Activated T-cell treated with anti-CD3 and anti-CD28 coated beads, Interleukin-2, amount 50 U/mL, for 72 hours (primary cell): ENCODE measurements at places on chromosomes 2 and 18. TPM values are rescaled to one million over a fixed set of nuclear protein-coding genes. Genes with fewer than 3 reads are reported as not detected.
A peak's percentile ranks its signal among the peaks of the same experiment; 100 is the strongest.

DNA sequence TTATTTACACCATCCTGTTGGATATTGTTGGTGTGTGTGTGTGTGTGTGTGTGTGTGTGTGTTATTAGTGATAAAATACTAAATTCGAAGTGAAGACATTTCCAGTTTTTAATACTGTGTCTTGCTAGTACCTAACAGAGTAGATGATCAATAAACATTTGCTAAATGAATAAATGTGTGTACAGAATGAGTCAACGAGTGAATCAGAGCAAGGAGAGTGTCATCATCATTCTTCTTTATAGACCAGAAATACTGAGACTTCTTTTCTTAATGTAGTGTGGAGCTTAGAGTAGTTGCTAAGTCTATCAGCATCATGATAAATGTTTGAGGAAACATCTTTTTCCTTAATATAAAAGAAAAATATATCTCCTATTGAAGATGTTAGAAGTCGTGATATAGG, 169.7 kb upstream of the SATB2 start:
- no peaks in the 10 kb centered on the region for H3K27me3 ChIP-seq
- no peaks in the 10 kb centered on the region for H3K4me1 ChIP-seq
- no peak overlapping the region for H3K4me3 ChIP-seq
- no peaks in the 10 kb centered on the region for H3K36me3 ChIP-seq
- H3K27ac ChIP-seq, result no peak overlapping the region

DNA sequence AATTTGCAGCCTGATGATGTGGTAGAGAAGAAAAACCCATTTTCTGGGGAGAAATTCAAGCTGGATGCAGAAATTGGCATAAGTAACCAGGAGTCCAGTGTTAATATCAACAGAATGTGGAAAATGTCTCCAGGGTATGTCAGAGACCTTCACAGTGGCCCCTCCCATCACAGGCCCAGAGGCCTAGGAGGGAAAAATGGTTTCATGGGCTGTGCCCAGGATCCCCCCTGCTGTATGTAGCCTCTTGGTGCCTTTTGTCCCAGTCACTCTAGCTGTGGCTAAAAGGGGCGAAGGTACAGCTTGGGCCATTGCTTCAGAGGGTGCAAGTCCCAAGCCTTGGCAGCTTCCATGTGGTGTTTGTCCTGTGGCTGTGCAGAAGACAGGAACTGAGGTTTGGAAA, 40.2 kb downstream of the CACNB4 start:
- peaks cover 9% of the 10 kb centered on the region for H3K27me3 ChIP-seq
- no peak for DNase-seq
- H3K36me3 ChIP-seq, result no peaks in the 10 kb centered on the region
- no peaks in the 10 kb centered on the region for H3K4me1 ChIP-seq
- H3K4me3 ChIP-seq, result no peak overlapping the region

DNA sequence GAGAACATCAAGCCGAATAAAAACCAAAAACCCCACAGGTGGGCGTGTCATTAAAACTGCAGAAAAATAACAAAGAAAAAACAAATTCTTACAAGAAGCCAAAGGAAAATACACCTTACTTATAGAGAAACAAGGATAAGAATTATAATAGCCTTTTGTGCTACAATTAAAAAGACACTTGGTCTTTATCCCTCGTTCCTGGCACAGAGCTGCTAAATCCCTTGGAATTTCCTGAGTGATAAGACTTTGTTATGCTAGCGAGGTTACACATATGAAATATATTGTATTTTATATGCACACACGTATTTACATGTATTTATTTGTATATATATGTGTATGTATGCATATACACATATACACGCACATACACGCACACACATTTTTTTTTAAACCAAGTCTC, 325.3 kb upstream of the TFPI start:
- no peak overlapping the region for H3K4me3 ChIP-seq
- no peaks in the 10 kb centered on the region for H3K4me1 ChIP-seq
- DNase-seq, result no peak
- H3K27me3 ChIP-seq, result no peaks in the 10 kb centered on the region
- H3K27ac ChIP-seq, result no peak overlapping the region
- peaks cover 1% of the 10 kb centered on the region for H3K36me3 ChIP-seq

DNA sequence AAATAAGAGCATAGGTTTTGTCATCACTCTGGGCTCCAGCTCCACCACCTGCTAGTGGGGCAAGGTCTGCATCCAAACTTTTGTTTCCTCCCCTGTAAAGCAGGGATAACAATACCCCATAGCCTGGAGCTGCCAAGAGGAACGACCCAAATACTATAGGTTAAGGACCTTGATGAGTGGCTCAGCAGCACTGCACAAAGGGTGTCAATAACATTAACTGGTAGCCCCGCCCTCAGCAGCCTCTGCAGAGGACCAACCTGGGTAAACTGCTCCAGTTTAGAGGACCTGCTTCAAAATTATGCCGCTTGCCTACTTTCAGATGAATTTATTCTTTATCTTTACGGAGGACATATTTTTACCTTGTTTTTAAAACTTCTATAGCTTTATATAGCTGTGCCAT, 65.8 kb upstream of the RIOK3 start:
- H3K27me3 ChIP-seq, result no peaks in the 10 kb centered on the region
- no peak for DNase-seq
- no peak overlapping the region for H3K27ac ChIP-seq
- H3K36me3 ChIP-seq, result peaks cover 2% of the 10 kb centered on the region

DNA sequence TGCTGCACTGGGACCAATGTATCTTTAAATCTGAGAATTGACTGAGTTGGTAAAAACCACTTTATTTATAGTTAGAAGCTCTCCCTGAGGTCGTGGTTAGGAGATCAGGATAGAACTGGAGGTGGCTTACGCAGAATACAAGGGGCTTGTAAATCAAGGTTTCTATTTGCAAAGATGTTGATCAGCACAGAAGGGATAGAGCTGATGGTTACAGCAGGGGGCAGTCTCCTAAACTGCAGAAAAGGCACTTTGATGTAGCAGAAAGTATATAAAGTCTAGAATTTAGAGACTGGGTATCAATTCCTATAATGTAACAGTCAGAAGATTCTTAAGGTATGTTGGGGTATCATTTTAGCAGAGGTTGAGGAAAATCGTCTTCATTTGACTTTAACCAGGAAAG, 25.2 kb upstream of the ACVR1 start:
- no peaks in the 10 kb centered on the region for H3K27me3 ChIP-seq
- peak overlapping the region; percentile 25 for H3K27ac ChIP-seq
- H3K4me1 ChIP-seq, result peaks cover 73% of the 10 kb centered on the region
- no peak for DNase-seq

- no peak for DNase-seq
- H3K27ac ChIP-seq, result no peak overlapping the region
- H3K27me3 ChIP-seq, result no peaks in the 10 kb centered on the region
- no peaks in the 10 kb centered on the region for H3K36me3 ChIP-seq
Observed at GRCh38 chr18:56036741-56037140, 448.7 kb upstream of the TCF4 start.

DNA sequence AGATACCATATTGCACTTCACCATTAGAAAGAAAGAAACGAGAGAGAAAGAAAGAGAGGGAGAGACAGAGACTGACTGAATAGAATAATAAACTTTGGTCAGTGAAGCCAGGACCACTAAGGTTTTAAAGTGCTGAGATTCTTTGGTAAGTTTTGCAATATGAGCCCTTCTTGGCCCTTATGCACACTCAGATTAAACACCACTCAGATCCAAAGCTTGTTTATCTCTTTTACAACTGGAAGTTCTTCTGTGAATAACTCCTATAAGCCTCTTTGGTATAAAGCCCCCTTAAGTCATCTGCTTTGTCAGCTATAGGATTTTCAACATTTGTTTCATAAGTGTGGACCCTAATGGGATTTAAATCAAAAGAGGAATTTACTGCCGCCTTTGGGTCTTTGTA, 40.8 kb downstream of the PID1 start:
- no peak overlapping the region for H3K4me3 ChIP-seq
- H3K27me3 ChIP-seq, result no peaks in the 10 kb centered on the region
- no peak overlapping the region for H3K27ac ChIP-seq
- H3K36me3 ChIP-seq, result no peaks in the 10 kb centered on the region

GRCh38 chr2:96884299-96885094, 14.6 kb upstream of the SEMA4C start:
- H3K27me3 ChIP-seq, result no peaks in the 10 kb centered on the region
- H3K4me1 ChIP-seq, result no peaks in the 10 kb centered on the region
- H3K4me3 ChIP-seq, result no peak overlapping the region
- no peaks in the 10 kb centered on the region for H3K36me3 ChIP-seq
- H3K27ac ChIP-seq, result no peak overlapping the region
- DNase-seq, result no peak

DNA sequence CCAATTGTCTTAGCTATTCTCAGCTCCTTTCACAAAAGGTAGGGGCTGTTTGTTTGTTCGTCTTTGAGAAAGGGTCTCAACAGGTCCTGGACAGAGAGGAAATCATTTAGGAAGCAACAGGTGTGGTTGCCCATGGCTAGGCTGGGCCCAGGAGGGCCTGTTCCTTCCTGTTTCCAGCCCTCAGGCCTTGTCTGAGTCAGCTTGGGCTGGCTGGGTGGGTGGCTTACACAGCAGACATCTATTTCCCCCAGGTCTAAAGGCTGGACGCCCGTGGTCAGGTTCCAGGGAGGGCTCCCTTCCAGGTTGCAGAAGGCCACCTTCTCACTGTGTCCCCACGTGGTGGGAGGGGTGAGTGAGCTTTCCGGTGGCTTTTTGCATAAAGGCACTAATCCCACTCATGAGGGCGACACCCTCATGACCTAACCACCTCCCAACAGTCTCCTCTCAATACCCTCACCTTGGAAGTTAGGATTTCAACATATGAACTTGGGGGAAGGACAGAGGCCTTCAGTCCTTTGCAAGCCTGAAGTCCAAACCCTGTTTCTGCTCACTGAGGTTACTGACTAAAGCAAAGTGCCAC, 45.5 kb downstream of the ARHGEF4 start:
- DNase-seq, result no peak
- H3K27ac ChIP-seq, result no peak overlapping the region
- peaks cover 7% of the 10 kb centered on the region for H3K27me3 ChIP-seq
- no peak overlapping the region for H3K4me3 ChIP-seq
- H3K4me1 ChIP-seq, result no peaks in the 10 kb centered on the region

GRCh38 chr2:175879679-175880078, 122.4 kb downstream of the LNPK start:
- no peaks in the 10 kb centered on the region for H3K4me1 ChIP-seq
- no peak for DNase-seq
- no peaks in the 10 kb centered on the region for H3K36me3 ChIP-seq
- H3K4me3 ChIP-seq, result no peak overlapping the region
- H3K27me3 ChIP-seq, result peaks cover 25% of the 10 kb centered on the region
- no peak overlapping the region for H3K27ac ChIP-seq

DNA sequence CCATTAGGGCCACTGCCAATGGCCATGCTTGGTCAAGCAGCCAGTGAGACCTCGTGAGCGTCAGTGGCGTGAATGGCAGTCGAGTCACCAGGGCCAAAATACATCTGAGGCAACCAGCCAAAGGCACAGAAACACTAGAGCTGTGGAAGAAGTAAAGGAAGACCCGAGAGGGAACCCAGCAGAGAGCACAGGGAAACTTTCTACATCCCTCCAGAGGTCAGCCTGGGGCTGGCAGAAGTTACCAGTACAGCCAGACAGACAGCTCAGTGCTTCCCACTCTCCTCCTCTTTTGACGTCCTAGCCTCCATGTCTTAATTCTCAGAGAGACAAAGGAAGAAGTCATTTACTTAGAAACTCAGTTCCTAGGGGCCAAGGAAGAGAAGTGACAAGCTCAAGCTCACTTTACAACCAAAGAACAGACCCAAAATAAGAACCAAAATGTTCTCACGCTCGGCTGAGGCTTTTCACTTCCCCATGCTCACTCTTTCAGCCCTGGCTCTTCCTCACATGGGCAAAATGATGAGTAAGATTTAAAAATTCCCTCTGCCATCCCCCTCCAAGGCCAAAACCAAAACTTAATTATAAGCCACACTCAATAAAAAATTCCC, 8.7 kb downstream of the CYRIA start:
- no peak overlapping the region for H3K27ac ChIP-seq
- no peak for DNase-seq
- no peak overlapping the region for H3K4me3 ChIP-seq
- no peaks in the 10 kb centered on the region for H3K36me3 ChIP-seq
- peaks cover 37% of the 10 kb centered on the region for H3K27me3 ChIP-seq

DNA sequence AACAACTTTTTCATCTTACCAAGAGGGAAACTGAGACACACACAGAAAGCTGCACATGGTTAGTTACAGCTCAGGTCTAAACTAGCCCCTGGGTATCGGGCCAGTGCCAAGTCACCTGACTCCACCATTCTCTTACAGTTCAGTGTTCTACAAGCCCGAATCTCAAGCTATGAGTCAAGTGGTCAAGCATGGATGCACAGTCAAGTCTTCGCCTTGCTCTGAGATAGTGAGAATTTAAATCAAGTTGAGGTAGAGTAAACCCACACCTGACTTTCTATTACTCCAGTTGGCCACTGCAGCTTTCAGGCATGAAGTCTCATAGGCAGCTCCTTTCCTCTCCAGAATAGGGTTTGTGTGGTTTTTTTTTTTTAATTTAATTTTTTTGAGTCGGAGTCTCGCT, 34.5 kb upstream of the ARL5A start:
- DNase-seq, result no peak
- H3K4me3 ChIP-seq, result no peak overlapping the region
- no peaks in the 10 kb centered on the region for H3K36me3 ChIP-seq
- peaks cover 6% of the 10 kb centered on the region for H3K27me3 ChIP-seq
- no peaks in the 10 kb centered on the region for H3K4me1 ChIP-seq

DNA sequence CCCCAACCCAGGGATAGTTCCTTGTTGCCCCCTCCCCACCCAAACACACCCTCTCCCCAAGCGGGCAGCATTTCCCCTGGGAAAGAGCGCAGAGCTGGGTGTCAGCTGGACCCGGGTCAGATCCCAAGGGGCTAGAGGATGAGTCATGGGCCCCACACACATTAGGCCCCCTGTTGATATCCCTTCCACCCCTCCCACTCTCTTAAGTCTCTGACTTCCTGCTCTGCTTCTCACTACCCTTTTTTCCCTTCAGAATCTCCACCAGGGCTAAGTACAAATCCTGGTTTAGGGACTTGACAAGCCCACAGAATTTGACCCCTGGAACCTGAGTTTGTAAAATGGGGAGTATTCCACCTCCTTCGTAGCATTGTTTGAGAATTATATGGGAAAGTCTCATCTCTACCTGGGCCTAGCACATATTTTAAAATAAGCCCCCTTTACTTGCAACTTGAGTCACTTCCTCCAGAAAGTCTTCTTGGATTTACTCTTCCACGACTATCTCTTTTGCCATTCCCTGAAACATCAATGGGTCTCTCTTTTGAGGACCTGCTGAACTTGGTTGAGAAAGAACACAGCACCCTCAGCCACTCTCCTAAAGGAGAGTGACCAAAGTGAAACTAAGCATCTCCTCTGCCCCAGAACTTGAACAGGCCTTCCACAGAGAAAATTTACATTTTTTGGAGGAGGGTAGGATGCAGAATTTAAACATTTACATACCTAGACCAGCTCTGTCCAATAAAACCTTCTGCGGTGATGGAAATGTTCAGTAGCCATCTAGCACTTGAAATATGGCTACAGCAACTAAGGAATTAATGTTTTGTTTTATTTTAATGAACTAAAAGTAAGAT, 4.7 kb downstream of the RTKN start:
- H3K4me3 ChIP-seq, result no peak overlapping the region
- peaks cover 10% of the 10 kb centered on the region for H3K4me1 ChIP-seq
- no peak for DNase-seq
- H3K27me3 ChIP-seq, result peaks cover 31% of the 10 kb centered on the region
- H3K27ac ChIP-seq, result no peak overlapping the region

Gene ANO7
- total RNA-seq, result 0.90 TPM

Gene WDR54
- 67.6 TPM for total RNA-seq

Gene CPO
- 0.21 TPM for total RNA-seq

Gene IL1R2
- 11.0 TPM for total RNA-seq

Gene IL36RN
- total RNA-seq, result not detected

Gene ASB18
- total RNA-seq, result not detected

Gene MRPL30
- 32.7 TPM for total RNA-seq

Gene SPRED2
- 4.3 TPM for total RNA-seq

Gene ABCG5
- not detected for total RNA-seq

Gene GNAL
- total RNA-seq, result 0.55 TPM

Gene DYNAP
- not detected for total RNA-seq

Gene DPP4
- total RNA-seq, result 52.9 TPM

Gene HOXD11
- not detected for total RNA-seq

Gene G6PC2
- not detected for total RNA-seq

Gene ASIC4
- total RNA-seq, result 0.19 TPM
